ENCODE measurements at places on chromosomes 13 and 19.

DNA sequence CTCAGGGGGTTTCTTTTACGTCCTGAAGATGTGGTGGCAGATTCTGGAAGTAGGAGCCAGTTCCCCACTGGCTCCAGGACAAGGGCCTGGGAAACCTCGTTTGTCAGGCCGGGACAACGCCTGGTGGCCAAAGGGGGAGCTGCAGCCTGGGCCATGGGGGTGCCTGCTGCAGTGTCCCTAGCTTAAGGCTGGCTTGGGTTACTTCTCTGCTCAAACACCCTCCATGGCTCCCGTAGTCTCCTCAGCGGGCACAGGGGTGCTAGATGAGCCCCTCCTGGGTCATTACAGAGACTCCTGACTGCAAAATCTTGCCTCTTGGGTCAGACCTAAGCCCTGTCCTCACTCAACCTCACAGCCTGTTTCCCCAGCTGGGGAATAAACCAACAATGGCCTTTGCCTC is 14.7 kb downstream of the CILP2 start:
- DNase-seq = no peak

DNA sequence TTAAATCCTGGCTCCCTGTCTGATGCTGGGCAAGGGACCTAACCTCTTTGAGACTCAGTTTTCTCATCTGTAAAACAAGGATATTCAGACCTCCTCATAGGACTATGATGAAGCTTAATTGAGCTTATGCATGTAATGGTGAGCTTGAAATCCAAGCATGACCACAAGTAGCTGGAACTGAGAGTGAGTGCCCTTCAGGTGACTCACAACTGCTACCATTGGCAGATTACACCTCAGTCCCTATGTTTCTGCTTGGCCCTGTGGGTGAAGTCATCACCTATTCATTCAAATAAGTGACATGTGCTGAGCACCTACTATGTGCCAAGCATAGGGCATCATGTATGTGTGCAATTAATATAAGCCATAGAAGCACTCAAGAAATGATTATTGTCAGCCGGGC is 25.7 kb downstream of the NOVA2 start:
- DNase-seq = no peak

DNA sequence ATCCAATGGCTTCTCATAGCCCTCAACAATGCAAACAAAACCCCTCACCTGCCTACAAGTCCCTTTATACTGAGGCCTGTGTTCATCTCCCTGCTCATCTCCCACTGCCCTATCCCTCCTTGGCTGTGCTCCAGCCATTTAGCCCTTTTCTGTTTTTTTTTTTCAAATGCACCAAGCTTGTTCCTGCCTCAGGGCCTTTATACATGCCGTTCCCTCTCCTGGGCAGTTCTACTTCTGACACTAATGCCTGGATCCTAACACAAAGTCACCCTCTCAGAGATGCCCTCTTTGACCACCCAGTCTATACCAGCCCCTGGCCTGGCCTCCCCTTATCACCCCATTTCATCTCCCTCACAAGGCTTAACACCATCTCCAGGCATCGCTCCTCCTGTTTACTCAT is 26.9 kb downstream of the ZNF574 start:
- no peak for DNase-seq

GRCh38 chr19:8302734-8303133 is 5.4 kb downstream of the CD320 start:
- no peak for DNase-seq

Data from stimulated activated CD4-positive, alpha-beta T cell treated with anti-CD3 and anti-CD28 coated beads, Interleukin-15, amount 100 ng/mL, for 48 hours (primary cell).